ENCODE measurements at places on chromosomes 1 and 21.

DNA sequence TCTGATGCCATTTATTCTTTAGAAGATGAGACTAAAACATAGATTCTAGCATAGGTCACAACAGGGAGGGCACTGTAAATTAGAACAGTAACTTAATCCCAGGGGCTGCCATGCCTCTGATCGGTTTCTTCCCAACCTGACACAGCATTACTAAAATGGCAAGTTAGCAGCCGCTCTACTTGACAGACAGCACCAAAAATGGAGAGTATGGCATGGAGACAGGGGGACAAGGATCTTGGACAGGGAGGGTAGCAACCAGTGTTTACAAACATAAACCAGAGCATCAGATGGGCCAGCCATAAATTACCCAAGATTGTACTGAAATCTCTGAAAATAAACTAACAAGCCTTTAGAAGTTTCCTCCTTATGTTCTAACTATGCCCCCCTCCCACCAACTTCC, 5.9 kb downstream of the DUSP10 start:
- DNase-seq, result no peak

DNA sequence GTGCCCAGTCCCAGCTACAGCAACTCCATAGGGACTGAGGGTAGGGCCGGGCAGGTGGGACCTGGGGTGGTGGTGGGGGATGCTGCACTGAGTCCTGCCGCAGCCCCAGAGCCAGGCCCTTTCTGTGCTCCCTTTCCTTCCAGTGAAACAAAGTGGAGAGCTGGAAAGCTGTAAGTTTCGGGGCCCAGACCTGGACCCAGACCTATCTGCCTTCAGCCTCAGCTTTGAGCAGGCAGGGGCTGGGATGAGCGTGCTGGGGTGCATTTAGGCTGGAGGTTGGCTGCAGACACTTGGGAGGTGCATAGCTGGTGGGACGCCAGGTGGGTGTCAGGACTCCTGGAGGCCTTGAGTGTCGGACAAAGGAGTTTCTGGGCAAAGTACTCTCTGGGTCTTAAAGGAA, 92.7 kb upstream of the C1orf174 start:
- no peak for DNase-seq

DNA sequence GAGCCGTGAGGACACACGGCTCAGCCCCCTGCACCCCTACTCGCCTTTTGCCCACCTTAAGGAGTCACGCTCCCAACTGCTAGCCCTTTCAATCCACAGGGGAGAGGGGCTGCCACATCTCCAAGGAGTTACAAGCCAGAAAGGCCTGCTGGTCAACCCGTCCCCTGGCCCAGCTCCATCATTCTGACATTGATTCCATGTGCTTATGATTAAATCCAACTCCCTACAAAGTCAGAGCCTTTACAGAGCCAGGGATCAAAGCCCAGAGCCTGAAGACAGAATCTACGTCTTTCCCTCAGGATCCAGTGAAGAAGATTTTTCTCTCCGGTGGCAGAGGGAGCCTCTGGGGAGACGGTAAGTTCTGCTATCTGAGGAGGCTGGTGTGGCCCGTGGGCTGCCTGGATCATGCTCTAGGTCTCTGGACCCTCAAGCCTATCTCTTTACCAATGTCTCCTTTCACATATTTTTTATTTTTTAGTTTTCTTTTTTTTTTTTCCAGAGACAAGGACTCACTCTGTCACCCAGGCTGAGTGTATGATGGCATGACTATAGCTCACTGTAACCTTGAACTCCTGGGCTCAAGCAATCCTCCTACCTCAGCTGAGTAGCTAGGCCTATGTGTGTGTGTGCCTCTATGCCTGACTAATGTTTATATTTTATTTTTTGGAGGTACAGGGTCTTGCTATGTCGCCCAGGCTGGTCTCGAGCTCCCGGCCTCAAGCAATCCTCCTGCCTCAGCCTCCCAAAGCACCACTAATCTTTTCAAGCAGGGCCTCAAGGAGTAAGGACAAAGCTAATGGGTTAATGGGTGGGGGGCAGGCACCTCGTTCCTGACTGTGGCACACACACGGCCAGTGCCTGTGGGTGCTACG, 61.3 kb downstream of the SLC66A1 start:
- no peak for DNase-seq

DNA sequence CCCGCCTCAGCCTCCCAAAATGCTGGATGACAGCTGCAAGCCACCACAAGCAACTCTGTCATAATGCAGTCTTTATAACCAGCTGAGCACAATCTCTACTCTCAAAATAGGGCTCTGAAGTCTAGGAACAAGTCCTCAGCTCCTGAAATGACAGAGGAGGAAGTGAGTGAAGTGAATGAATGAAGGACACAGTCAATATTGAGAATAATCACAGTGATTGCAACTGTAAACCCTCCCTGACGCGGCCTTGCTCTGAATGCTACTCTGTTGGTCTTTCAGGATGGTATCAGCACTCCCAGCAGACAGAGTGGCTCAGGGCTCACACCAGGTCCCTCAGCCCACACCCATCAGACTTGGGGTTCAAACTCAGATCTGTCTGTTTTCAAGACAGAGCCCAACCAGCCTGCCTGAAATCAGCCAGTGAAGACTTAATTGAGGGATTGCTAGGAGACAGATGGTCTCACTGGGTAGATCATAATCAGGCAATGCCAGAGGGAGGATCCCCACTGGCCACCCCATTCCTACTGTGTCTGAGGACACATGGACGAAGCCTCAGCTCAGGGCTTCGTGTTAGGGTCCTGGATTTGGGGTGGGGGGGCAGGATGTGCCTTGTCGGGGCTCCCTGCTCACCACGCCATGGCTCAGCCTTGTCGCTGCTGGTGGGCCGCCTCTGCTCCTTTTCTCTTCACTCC, 20.9 kb downstream of the RNF187 start:
- no peak for DNase-seq

GRCh38 chr1:27005166-27005530, 7.5 kb downstream of the TENT5B start:
- no peak for DNase-seq

DNA sequence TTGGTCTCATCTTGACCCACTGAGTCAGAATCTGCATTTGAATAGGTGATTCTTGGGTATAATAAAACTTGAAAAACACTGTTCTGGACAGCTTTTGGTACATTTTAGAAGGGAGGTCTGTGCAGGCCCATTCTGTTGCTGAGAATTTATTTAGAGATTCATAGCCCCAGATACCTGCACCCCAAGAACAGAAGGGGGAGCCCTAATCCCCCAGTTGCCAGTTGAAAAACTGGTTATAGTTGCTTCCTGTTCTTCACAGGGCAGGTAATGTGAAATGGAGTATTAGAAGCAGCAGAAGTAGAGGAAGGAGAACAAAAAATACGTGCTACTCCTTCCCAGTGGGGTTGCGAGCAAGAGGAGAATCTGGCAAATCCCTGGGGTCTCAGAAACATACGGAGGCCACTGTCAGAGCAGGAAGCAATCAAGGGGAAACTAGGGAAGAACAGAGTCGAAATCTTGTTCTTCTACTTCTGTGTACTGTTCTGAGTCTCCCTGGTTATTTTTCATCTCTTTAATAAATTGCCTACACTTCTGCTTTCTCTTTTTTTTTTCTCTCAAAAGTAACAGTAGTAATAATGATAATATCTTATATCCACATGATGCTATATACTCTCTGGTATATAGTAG, 4.6 kb upstream of the CLCA2 start:
- DNase-seq, result no peak

DNA sequence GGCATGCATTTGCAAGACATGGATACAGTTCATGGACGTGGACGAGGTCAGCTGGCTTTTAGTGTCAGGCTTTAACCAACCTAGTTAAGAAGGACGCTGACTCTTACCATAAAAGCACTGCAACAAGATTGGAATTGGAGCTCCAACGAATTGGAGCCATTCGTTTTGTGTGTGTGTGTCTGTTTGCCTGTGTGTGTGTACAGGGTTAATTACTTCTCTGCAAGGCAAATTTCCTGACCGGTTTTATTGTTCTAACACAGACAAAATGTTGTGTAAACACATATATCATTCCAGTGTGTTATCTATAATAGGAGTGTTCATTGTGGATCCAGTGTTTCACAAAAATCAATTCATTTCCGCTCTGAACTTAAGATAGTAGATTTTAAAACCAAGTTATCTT, 7.9 kb downstream of the ITSN1 start:
- no peak for DNase-seq

DNA sequence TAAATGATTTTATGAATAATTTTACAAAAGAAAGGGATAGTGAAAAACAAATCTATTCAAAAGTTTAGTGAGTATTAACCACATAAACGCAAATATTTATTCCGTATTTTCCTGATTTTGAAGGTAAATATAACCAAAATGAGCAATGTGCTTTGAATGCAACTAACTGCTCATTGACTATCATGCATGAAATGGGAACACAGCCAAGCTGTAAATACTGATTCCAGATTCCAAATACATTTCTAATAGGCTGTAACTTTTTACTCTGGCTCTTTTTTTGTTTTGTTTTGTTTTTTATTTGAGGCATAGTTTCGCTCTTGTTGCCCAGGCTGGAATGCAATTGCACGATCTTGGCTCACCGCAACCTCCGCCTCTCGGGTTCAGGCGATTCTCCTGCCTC, 41.8 kb downstream of the SELENOF start:
- no peak for DNase-seq

DNA sequence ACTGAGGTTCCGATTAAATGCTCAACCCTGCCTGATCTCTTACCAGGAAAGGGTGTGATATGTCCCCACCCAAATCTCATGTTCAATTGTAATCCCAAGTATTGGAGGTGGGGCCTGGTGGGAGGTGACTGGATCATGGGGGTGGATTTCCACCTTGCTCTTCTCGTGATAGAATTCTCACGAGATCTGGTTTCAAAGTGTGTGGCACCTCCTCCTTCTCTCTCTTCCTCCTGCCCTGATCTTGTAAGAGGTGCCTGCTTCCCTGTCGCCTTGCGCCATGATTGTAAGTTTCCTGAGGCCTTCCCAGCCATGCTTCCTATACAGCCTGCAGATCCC, 34.9 kb downstream of the RSPH1 start:
- DNase-seq, result no peak

All from activated CD4-positive, alpha-beta T cell treated with anti-CD3 and anti-CD28 coated beads for 1 hour (primary cell).